ENCODE measurements at places on chromosomes 2 and 18.

GRCh38 chr18:54465502-54465901, 107.8 kb downstream of the C18orf54 start:
- H3K27ac ChIP-seq = no peak overlapping the region
- no peak overlapping the region for H3K4me3 ChIP-seq
- no peaks in the 10 kb centered on the region for H3K27me3 ChIP-seq
- DNase-seq = no peak
- H3K36me3 ChIP-seq = no peaks in the 10 kb centered on the region

DNA sequence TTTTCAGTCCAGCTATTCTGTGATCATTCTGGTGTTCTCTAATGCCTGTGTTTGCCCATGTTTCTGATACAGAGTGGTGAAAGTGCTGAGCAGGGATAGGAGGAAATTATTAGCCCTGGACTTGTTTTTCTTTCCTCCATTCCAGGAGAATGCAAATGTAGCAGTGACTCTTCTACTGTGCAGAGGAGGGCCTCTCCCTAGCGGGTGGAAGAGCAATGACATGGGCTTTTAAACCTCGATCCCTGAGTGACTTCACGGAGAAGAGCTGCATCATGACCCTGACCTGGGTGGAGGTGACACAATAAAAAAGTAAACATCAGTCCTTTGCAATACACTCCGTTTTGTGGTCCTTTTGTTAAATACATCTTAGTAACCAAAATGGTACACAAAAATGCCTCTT, 68.0 kb upstream of the NETO1 start:
- no peak overlapping the region for H3K4me3 ChIP-seq
- H3K27ac ChIP-seq = no peak overlapping the region
- H3K36me3 ChIP-seq = no peaks in the 10 kb centered on the region

GRCh38 chr2:127464470-127465257, 46.4 kb downstream of the PROC start:
- no peak for DNase-seq
- peaks cover 5% of the 10 kb centered on the region for H3K36me3 ChIP-seq
- no peak overlapping the region for H3K27ac ChIP-seq
- no peak overlapping the region for H3K4me3 ChIP-seq
- no peaks in the 10 kb centered on the region for H3K27me3 ChIP-seq
- H3K4me1 ChIP-seq = no peaks in the 10 kb centered on the region

DNA sequence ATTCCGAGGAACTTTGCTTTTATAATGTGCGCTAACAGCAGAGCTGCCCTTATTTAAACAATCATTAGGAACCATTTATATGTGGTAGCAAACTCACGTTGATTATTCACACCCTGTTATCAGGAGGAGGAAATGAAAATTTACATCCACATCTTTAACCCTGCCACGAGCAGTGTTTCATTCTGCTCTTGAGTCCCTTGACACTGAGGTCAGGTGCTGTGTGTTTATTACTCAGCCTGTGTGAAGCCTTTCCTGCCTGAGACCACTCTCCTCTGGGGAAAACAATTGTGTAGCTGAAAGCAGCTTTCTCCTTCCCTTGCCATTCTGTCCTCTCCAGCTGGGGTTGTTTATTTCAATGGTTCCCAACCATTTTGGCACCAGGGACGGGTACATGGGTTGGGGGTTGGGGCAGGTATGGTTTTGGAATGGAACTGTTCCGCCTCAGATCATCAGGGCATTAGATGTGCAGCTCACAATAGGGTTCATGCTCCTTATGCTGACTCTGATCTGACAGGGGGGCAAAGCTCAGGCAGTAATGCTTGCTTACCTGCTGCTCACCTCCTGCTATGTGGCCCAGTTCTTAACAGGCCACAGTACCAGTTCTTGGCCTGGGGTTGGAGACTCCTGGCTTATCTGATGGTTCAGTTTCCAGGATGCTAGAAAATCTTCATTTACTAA, 651.1 kb downstream of the TDRD15 start:
- peaks cover 9% of the 10 kb centered on the region for H3K4me1 ChIP-seq
- H3K4me3 ChIP-seq = no peak overlapping the region
- no peaks in the 10 kb centered on the region for H3K27me3 ChIP-seq
- no peak overlapping the region for H3K27ac ChIP-seq
- no peak for DNase-seq

DNA sequence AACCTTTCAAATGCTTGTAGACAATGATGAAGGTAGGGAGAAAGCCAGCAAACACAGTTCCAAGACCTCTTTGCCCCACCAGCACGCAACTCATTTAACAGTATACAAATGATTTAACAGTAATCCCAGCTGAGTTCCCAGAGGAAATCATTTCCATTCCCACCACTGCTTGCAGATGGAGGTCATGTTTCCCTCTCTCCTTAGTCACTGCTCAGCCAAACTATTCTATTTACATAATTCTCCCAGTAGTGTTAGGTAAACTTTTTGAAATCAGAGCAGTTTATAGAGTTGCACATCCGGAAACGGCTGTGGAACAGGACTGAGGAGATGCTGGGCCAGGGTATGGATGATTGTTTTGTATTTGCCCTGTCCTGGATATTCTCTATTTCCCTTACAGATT, 328.5 kb downstream of the FIGN start:
- no peak overlapping the region for H3K4me3 ChIP-seq
- H3K27me3 ChIP-seq = no peaks in the 10 kb centered on the region
- no peak for DNase-seq
- no peaks in the 10 kb centered on the region for H3K4me1 ChIP-seq
- no peak overlapping the region for H3K27ac ChIP-seq

DNA sequence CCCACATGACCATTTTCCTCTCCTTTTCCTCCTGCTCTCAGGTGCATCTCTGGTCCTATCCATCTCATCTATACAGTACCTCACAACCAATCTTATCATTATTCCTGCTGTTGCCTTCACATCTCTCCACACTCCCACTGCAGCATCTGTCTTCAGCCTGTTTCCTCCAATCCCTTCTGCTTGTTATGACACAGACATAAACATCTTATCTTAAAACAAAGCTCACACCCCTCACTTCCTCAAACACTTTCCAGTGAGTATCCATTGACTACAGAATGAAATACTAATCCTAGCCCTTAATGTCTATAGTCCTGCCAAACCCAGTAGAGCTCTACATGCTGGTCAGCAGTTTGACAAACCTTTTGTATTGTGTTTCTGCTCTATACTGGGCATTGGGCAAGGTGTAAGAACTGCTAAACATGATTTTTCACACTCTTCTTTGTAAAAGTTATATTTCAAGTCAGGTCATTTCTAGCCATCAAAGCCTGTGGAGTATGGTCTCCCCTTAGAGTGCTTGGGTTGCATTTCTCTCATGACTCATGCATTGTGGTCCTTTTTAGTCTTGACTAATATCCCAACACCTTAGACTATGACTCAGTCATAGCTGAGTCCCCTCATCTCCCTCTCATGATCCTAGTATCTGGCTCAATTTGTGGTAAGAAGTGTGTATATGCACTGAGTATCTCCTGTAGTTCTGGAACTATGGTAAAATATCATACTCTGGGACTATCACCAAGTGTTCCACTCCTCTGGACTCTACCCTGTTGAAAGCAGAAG, 187.0 kb downstream of the CYRIA start:
- no peak overlapping the region for H3K4me3 ChIP-seq
- H3K27me3 ChIP-seq = no peaks in the 10 kb centered on the region
- no peak for DNase-seq
- H3K27ac ChIP-seq = no peak overlapping the region
- no peaks in the 10 kb centered on the region for H3K36me3 ChIP-seq
- H3K4me1 ChIP-seq = no peaks in the 10 kb centered on the region

DNA sequence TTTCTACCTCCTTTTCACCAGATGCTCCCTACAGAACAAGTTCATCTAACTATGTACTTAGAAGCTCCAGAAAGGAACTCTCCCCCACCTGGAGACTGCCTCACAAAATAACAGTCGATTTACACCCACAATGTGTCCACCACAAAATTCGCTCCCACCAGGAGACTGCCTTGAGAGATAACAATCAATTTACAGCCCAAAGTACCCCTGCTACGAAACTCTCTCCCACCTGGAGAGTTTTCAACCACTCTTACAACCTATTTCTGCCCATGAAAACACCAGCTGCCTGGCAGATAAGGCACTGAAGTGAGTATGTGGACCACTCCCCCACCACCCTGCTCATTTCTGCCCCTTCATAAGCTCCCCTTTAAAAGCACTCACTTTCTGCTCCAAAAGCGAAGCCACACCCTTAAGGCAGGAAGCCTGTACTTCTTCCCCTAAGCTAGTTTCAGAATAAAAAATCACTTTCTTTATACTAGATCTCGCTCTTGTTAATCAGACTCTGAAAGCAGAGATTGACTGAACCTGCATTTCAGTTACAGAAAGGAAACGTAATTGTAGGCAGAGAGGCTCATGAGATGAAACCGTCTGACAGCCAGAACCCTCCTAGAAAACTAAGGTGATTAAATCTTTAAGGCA, 94.4 kb upstream of the RBBP8 start:
- H3K4me3 ChIP-seq = no peak overlapping the region
- H3K27ac ChIP-seq = no peak overlapping the region
- no peak for DNase-seq
- H3K27me3 ChIP-seq = no peaks in the 10 kb centered on the region
- H3K4me1 ChIP-seq = no peaks in the 10 kb centered on the region

GRCh38 chr2:219142329-219142728, 18.3 kb downstream of the NHEJ1 start:
- H3K36me3 ChIP-seq = peaks cover 37% of the 10 kb centered on the region
- peak; percentile 32 for DNase-seq
- no peak overlapping the region for H3K27ac ChIP-seq

DNA sequence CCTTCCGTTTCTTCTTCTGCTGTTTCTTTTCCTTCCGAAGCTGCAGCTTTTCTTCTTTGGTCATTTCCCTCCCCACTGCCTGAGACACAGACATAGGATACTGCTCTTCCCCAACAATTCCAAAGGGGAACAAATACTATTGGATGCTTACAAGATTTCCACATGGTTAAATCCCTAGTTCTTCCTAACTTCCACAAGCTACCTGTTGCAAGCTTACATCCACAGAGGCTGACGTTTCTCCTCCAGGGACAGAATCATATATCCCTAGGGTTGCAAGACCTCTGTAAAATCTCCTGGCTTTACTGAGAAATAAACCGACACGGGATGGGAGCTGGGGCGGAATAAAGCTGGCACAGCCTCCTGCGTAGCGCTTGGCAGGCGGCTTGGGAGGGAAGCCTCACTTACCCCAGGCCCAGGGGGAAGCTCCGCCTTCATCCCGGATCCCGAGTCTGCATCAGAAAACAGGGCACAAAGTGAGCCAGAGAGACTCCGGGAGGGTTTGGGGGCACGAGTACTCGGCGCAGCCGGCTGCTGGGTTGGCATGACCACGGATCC, 590 bp downstream of the EIF2B4 start:
- DNase-seq = peak; percentile 62
- peak overlapping the region; percentile 93 for H3K4me3 ChIP-seq
- peaks cover 36% of the 10 kb centered on the region for H3K4me1 ChIP-seq
- H3K27ac ChIP-seq = peak overlapping the region; percentile 96
- H3K36me3 ChIP-seq = peaks cover 63% of the 10 kb centered on the region

- DNase-seq = no peak
- H3K4me3 ChIP-seq = no peak overlapping the region
- H3K36me3 ChIP-seq = no peaks in the 10 kb centered on the region
- no peak overlapping the region for H3K27ac ChIP-seq
Measured at GRCh38 chr2:173043897-173044519, 31.6 kb upstream of the MAP3K20 start.

DNA sequence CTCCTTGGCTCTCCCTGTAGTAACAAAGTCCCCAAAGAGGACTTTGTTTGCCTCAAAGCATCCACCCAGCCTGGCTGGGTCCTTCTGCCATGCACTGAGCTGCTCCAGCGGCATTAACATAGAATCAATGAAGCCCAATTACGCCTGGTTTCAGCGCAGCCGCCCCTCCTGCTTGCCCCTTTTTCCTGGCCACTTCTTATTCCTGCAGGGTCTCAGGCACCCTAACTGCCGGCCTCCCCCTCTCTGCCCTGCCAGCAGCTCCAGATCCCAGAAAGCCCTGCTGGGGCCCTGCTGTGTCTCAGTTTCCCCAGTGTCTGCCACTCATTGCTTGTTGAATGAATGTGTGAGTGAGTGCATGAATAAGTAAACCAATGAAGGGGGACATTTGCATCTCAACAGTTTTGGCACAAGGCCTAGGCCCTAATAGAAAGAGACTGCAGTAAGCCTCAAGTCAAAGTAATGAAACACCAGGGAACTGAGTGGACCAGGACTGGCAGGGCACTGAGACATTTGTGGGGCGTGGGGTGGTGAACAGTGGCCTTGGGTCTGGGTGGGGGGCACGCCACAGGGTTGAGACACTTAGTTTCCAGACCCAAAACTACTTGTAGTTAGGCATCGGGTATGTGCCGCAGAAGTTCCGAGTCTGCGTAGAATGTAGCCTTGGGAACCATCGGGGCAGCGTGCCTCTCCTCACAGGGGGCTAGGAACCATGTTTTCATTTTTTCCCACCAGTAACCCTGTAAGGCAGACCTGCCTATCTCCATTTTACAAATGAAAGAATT, 60.6 kb downstream of the SMAD7 start:
- H3K4me1 ChIP-seq = peaks cover 37% of the 10 kb centered on the region
- no peak overlapping the region for H3K4me3 ChIP-seq
- H3K27ac ChIP-seq = peak overlapping the region; percentile 52
- H3K36me3 ChIP-seq = no peaks in the 10 kb centered on the region
- H3K27me3 ChIP-seq = no peaks in the 10 kb centered on the region
- peak; percentile 61 for DNase-seq

- no peaks in the 10 kb centered on the region for H3K27me3 ChIP-seq
- no peak overlapping the region for H3K4me3 ChIP-seq
- H3K27ac ChIP-seq = no peak overlapping the region
- no peaks in the 10 kb centered on the region for H3K4me1 ChIP-seq
- no peak for DNase-seq
- H3K36me3 ChIP-seq = no peaks in the 10 kb centered on the region
Measured at GRCh38 chr18:23193742-23194141, 58.5 kb downstream of the CABLES1 start.

DNA sequence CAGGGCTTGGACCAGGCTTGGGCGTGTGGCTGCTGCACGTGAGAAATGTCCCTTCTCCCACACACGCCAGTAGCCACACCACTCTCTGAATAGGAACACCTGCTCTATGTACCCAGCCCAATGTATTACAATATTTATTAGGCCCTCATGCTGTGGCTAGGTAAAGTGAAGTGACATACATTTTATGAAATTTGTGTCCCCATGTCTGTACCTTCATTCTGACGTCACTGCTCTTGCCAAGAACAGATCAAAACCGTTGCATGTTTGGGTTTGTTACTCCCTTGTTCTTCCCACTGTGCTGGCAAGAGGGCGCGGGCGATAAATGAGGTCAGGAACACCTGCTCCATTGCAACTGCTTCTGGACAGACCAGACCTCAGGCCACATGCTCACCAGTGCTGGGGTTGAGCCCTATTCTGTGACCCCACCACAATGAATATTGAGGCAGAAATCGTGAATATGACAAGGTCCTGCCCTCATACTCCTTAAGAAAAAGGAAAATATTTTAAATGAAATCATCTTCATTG, 436.4 kb upstream of the SALL3 start:
- H3K36me3 ChIP-seq = no peaks in the 10 kb centered on the region
- H3K27me3 ChIP-seq = no peaks in the 10 kb centered on the region
- no peak for DNase-seq
- no peaks in the 10 kb centered on the region for H3K4me1 ChIP-seq

GRCh38 chr2:71814885-71815284, 332.8 kb downstream of the CYP26B1 start:
- no peak overlapping the region for H3K4me3 ChIP-seq
- H3K4me1 ChIP-seq = no peaks in the 10 kb centered on the region
- H3K36me3 ChIP-seq = no peaks in the 10 kb centered on the region
- no peaks in the 10 kb centered on the region for H3K27me3 ChIP-seq
- no peak for DNase-seq
- no peak overlapping the region for H3K27ac ChIP-seq

- no peaks in the 10 kb centered on the region for H3K4me1 ChIP-seq
- no peaks in the 10 kb centered on the region for H3K36me3 ChIP-seq
- no peak for DNase-seq
Measured at GRCh38 chr2:234305846-234306245, 191.0 kb downstream of the ARL4C start.
